Left ventricle myocardium inferior (tissue), 1 donor: ENCODE measurements at places on chromosomes 3 and 15.
A peak's percentile ranks its signal among the peaks of the same experiment; 100 is the strongest.

DNA sequence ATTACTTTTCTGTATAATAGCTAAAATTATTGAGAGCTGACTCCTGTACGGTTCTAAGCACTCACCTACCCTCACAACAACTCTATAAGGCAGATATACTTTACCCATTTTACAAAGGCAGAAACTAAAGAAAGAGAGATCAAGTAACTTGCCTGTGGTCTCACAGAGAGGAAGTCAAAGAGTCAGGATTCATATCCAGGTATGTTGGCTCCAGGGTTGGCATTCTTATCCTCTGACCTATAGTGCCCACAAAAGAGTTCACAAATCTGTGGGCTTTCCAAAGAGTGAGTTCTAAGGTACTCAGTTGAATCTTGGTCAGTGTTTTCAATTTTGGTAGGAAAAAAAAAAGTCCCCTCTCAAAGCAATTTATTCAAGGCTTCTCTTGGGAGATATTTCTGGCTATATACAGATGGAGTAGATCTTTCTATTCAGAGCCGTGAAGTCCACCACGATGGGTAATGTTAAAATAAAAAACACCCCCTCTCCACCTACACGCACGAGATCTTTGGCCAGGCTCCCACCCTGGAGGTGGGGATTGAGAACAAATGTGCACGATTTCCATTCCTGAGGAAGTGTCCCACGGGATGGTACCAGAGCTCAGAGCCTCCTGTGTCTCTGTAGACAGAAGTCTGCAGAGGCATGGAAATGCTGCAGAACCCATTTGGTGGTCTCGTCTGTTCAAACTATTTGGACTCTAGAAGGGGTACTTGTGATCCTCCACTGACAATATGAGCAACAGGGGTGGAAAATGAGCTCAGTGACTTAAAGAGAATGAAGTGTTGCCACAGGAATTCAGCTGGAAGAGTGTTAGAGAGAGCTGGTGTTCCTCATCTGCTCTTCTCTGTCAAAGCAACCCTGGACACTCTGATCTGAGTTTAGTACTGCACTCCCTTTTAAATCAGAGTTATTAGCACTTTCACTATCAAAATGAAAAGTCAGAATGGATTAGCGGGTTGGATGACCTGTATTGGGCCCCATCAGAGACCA is 212.1 kb upstream of the EIF1B start:
- no peak for DNase-seq

DNA sequence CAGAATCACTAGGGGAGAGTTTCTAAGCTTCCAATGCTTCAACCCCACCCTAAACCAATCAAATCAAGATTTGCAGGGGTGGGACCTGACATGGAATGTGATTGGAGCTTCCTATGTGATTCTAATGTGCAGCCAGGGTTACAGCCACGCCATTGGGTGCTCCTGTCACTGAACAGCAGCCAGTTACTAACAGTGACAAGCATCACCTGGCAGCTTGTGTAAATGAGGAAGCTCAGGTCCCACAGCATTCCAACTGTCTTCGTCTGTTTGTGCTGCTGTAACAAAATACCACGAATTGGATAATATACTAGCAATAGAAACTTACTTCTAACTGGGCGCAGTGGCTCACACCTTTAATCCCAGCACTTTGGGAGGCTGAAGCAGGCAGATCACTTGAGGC is 294.9 kb downstream of the SHQ1 start:
- no peak for DNase-seq

DNA sequence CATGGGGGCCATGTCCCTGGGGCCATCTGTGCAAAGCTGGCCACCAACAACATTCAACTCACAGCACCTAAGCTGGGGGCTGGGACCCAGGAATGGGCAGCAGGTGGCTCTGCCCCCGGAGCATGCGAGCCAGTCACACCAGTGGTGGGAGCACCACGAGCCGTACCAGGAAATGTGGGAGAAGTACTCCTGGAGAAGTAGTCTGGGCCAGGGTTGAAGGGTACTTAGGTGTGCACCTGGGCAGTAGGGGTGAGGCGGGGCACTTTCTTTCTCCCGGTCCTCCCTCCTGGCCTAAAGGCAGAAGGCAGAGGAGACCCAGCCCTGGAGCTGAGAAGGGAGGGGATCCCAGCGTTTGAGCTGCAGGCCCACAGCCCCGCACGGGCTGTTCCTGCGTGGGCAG is 94.2 kb downstream of the PLXNA1 start:
- DNase-seq, result no peak

- peak; percentile 54 for DNase-seq
Measured at GRCh38 chr15:31434588-31435260, 108.1 kb downstream of the KLF13 start.

DNA sequence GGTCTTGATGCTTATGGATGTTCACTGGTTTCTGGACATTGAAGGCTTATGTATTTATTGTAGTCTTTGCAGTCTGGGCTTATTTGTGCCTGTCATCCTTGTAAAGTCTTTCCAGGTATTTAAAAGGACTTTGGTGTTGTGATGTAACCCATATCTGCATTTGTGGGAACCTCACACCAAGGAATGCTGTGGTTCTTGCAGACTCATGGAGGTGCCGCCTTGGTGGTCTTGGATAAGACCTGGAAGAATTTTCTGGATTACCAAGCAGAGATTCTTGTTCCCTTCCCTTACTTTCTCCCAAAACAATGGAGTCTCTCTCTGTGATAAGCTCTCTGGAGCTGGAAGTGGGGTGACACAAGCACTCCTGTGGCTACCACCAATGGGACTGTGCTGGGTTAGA is 363.5 kb upstream of the NECTIN3 start:
- no peak for DNase-seq
